Ammon's horn (tissue), 1 donor: ENCODE measurements at places on chromosomes 1 and 21.

DNA sequence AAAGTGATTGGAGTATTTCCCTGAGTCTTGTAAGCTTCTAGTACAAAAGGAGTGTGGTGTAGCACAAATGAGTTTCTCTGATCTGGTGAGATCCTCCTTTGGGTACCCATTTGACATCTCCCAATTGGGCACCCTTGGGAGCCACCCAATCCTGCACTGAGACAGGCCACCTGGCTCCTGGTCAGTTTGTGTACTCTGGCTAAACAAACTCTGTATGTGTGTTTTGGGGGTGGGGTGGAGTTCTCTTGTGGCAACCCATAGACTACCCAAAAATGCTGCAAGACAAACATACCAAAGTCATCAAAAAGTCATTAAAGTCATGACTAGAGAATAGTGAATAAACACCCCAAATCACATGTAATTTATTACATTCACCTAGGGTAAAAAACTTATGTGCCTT, 8.4 kb upstream of the HIVEP3 start:
- no peak for DNase-seq

DNA sequence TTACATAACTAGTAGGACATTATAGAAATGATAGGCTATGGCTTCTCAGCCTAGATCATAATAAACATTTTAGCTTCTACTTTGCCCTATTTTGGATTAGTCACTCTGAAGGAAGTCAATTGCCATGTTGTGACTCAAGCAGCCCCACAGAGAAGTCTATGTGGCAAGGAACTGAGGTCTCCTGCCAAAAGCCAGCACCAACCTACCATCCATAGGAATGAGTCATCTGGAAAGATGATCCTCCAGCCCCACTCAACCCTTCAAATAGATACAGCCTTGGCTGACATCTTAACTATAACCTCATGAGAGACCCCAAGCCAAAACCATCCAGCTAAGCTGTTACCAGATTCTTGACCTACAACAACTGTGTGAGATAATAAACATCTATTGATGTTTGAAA, 76.3 kb upstream of the BEND5 start:
- no peak for DNase-seq

DNA sequence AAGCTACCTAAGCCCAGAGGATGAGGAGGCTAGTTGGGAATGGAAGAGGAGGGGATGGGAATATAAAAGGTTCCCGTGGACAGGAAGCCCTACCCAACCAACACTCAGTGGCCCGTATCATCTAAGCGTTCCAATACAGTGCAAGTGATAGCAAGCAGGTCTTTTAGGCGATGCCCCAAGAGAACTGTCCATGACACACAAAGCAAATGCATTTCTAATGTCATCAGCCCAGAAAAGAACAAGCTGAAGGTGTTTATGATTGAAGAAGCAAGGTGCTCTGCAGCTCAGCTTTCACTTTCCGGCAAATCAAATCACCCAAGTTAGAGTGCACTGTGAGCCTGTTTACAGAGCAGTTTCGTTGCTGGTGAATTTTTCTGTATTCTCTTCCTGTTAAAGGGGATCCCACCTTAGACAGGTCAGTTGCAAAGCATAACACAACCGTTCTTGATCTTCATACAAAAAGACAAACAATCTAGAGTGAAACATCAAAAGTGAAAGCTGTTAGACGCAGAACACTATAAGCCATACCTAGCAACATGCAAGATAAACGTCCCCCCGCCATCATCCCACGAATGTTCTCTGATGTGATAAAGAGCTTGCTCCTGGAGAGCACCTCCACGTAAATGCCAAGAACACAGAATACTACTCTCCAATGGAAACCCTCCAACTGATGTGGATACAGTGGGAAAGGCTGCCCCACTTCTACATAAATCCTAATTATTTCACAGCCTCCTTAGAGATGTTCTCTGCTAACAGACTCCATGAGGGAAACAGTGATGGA, 54.0 kb downstream of the PGBD5 start:
- no peak for DNase-seq

DNA sequence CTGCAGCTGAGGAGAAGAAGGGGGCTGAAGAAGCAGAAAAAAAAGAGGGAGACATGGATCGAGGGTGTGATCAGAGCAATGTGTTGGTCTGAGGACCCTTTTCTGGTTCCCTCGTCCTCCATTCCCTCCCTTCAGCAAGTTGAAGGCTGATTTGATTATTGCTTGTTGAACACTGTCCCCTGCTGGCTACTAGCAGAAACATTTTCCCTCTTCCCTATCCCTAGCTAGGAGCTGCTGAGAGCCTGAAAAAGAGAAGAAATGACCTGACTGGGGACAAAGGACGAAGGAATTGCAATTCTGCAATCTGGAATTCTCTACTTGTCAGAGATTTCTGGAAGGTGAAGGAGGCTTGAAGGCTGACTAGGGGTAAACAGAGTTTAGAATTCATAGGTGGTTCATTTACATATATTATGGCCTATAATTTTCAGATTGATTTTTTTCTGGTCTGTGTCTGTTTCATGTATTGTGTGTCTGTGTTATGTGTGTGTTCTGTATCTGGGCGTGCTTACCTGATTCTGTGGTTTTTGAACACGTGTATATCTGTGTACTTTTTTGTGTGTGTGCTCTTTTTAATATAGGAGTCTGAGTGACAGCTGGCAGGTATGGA, 9.8 kb downstream of the NHLH1 start:
- DNase-seq, result peak; percentile 94

DNA sequence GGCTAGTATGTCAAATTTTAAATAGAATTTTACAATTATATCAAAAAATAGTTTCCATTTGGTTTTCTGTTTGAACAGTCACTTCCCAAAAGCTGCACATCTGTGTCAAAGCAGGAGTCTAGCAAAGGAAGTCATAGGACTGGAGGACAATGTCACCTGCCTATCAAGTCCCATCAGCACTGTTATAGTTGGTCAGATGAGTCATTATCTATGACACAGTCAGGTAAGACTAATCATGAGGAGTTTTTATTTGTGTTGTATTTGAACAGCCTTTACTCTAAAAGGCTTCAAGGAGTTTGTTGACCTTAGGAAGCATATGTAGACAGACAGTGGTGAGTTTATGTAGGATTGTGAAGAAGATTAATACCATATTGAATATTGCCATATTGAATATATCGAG, 74.2 kb upstream of the QSOX1 start:
- DNase-seq, result no peak

GRCh38 chr1:110548381-110548780, 29.4 kb upstream of the KCNA10 start:
- no peak for DNase-seq

- DNase-seq, result peak; percentile 35
Observed at GRCh38 chr1:60657926-60658325, 424.4 kb upstream of the NFIA start.

- no peak for DNase-seq
Observed at GRCh38 chr1:191851799-191852595, 306.3 kb upstream of the RGS18 start.

DNA sequence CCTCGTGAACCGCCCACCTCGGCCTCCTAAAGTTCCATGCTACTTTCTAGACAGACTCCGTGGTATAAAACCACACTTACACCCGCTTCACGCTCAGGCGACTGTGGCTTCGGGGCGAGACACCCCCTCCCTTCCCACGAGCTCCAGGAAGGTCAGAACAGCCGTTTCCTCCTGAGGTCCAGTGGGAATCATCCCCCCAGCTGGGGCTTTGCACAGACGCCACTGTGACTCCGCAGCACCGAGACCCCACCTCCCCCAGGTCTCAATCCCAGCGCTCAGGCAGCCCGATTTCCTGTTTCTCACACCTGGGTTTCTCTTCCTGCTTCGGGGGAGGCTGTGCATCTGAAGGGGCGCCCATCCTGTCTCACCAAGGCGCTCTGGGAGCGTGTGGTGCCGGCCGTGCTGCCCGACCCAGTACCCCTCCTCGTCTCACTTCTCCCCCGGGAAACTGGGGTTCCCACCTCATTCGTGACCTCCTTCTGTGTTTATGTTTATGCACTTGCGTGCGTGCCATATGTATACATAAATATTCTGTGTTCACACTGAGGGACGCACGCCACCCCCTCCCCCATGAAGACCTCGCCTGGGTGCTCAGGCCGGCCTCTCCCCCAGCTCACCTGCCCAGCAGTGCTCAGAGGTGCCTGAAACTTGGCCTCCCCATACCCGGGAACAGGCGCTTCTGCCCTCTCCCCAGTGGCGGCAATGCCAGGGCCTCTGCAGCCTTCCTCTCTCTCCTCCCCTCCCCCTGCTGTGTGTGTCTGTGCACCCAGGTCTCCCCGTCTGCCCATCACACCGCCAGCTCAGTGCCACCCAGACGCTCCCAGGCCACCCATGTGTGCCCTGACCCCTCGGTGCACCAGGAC, 14.6 kb downstream of the SLC35E2B start:
- DNase-seq, result no peak

DNA sequence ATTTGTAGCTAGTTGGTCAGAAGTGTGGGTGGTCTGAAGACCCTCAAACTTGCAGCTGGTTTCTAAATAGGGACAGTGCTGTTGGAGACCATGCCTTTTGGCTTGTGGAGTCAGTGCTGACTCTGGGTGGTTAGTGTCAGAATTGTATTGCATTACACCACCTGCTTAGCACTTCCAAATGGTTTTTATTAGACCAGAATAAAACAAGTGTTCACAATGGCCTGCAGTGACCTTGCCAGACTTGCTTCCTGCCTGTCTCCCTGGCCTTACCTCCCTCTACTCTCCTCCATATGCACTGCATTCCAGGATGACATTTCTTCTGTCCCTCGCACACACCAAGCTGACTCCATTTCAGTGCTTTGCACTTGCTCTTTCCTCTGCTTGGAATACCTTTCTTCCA, 72.7 kb upstream of the CNIH3 start:
- DNase-seq, result no peak

- DNase-seq, result no peak
Observed at GRCh38 chr1:53984726-53985125, 33.3 kb downstream of the LDLRAD1 start.

DNA sequence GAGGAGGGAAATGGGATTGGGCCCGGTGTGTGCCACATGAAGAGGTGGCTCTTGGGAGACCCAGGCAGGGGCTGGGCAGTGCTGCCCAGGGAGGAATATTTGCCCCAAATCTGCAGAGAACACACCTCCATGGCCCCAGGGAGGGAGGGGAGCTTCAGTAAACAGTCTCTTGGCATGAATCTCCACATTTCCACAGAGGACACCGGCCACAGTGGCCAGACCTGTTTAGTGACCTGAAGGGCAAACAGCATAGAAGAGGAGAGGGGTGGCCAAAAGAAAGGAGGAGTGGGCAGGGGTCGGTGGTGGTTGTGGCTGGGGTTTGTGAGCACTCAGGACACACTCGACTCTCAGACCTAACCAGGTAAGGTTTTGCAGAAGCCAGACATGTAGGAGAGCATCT, 54.0 kb upstream of the IFFO2 start:
- DNase-seq, result no peak

- no peak for DNase-seq
Observed at GRCh38 chr1:96926176-96926575, 204.6 kb downstream of the PTBP2 start.

DNA sequence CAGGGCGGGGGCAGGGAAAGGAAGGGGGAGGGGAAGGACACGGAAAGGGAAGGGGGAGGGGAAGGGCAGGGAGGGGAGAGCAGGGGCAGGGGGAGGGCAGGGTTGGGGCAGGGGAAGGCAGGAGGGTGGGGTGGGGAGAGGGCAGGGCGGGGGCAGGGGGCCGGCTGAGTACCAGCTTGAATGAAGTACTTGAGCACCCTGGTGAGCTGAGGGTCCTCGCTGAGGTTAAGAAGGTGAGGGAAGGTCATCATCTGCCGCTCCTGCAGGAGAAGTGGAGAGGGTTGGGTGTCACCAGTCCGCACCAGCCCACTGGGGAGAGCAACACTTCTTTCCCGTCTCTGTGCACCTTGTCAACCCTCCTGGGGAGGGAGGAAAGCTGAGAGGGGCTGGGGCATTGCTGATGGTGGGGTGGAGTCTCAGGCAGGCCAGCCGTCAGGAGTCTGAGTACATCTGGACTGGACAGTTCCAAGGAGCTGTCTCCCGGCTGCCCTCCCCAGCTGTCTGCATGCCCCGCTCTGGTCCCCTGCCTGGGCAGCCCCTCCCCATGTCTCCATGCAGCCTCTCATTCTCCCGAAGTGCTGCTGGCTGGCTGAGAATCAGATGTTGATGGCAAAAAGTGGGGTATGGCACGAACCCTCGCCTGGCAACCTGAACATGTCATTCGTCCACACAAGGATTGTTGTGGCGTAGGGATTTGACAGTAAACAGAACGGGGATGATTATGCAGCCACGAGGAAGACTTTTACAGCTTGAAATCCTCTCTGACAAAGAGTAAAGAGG, 70.0 kb downstream of the SCCPDH start:
- DNase-seq, result no peak

DNA sequence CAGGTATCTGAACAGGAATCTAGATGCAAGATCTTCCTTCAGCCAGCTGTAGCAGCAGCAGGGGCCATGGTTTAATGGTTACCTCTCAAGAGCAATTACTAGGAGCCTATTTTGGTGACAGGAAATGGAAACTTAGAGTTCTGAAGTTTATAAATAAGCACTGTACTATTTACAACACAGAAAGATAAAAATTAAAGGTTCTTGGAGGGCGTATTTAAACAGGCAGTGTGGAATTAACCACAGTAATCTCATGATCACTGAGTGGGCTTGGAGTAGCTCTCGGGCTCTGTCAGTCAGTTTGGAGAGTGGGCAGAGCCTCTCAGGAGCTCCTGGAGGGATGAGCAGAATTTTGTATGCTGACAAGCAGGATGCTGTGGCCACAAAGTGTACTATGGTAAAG, 10.2 kb upstream of the FCRL5 start:
- DNase-seq, result no peak
